Stromal cell of bone marrow (primary cell): ENCODE measurements at places on chromosomes 3 and 15.

DNA sequence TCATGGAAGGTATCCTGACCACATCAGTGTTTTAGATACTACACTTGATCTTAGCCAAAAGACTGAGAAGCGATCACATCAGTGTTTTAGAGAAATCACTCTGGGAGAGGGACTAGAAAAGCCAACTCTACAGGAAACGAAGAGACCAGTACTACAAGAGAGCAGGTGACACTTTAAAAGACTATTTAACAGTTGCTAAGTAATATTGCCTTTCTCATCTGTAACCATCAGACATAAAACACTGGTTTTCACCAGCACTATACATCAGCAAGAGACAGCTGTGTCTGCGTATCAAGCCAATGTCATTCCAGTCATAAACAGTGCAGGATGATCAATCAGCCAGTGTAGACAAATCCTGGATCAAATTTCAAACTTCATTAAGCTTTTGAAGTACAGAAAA, 66.7 kb downstream of the GLB1 start:
- DNase-seq = no peak

- no peak for DNase-seq
These were observed 6.8 kb upstream of the SKIL start for GRCh38 chr3:170350515-170351413.

GRCh38 chr15:84773716-84774115, 25.3 kb downstream of the ZNF592 start:
- no peak for DNase-seq

- no peak for DNase-seq
These were observed 7.3 kb downstream of the NEK4 start for GRCh38 chr3:52763466-52763865.

DNA sequence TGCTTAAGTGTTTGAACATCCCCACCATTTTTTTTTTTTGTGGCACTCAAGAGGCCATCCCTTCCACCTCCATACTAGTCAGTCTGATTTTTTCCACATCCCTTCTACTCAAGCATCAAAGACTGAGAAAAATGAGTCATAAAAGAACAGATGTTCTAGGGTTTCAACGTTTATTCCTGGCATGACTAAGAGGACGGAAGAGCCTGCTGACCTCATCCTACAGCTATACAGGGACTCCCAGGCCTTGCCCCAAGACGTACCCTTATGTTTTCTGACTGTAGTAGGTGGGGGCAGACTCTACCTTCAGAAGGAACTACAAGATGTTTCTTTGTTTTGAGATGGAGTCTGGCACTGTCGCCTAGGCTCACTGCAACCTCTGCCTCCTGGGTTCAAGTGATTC, 3.3 kb upstream of the ITPKA start:
- DNase-seq = peak; percentile 86

DNA sequence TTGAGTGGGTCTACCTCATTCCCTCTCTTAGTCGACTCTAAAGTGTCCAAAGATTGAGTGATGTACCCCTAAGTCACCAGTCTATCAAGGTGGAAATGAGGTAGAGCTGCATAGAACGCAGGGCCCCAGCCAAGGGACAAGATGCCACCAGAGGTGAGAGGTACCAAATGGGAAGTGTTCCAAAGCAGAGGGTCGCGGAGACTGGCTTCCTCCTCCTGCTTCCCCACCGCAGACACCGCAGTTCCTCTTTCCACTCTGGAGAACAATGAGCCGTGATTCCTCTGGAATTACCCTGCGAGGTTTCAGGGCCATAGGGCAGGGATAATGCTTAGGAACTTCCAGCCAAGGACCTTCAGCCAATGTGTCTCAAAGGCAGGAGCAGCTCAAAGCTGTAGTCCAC, 55.8 kb downstream of the DAPK2 start:
- DNase-seq = no peak

- DNase-seq = no peak
These were observed 53.4 kb upstream of the SEC13 start for GRCh38 chr3:10374311-10374710.

- peak; percentile 82 for DNase-seq
These were observed 645.8 kb upstream of the NR2F2 start for GRCh38 chr15:95684693-95685115.

DNA sequence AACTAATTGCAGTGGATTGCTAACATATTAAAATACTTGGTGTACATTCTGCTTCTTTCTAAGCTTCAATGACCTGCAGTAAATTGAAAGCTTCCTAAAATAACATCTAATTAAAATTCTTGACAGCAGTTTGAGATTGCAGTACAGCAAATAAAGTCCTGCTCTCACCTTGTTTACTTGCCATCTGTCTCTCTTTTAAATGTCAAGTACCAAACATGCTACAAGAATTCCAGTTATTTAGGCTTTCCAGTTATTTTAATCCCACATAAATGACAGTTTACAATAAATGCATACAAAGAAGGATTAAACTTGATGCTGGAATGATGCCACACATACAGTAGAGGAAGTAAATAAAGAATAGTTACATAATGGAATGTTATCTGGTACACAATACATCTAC, 33.2 kb downstream of the CBLB start:
- no peak for DNase-seq

- DNase-seq = no peak
These were observed 101.9 kb upstream of the ICE2 start for GRCh38 chr15:60580650-60581376.

- DNase-seq = no peak
These were observed 130.2 kb upstream of the CFAP20DC start for GRCh38 chr3:59180006-59180405.

DNA sequence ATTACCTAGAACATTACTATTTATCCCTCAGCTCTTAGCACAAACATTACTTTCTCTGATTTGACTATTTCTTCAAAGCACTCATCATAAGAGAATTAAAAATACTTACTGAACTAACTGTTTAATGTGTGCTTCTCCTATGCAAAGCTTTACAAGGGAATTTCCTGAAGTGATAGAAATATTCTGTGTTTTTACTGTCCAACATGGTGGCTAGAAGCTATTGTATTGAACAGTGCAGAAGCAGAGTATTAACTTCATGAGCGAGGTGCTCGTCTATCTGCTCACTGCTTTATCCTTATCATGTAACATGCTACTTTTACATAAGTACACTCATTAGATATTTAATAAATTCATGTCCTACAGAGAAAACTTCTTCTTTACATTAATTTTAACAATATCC, 239.1 kb downstream of the ISL2 start:
- no peak for DNase-seq

DNA sequence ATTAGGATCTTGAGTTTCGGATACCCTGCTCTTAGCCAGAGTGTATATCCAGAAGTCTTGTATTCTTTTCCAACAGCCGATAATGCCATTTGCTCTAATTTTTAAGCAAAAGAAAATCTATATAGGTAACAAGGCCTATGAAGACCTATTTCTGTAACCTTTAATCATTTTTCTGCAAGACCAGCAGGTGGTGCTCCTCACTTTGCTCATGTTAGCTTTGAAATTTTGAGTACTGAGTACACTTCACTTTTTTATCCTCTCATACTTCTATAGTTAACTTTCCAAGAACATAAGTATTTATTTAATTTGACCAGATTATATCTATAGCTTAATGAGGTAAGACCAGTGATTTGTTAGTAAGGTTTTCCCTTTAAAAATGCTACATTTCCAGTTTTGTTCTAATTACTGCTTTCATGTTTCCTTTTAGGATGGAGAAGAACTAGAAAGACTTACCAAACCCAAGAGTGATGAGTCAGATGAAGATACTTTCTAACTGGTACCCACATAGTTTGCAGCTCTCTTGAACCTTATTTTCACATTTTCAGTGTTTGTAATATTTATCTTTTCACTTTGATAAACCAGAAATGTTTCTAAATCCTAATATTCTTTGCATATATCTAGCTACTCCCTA, 20.5 kb downstream of the SLC35A5 start:
- peak; percentile 61 for DNase-seq

GRCh38 chr3:48930590-48930989, 11.9 kb downstream of the ARIH2 start:
- DNase-seq = no peak

DNA sequence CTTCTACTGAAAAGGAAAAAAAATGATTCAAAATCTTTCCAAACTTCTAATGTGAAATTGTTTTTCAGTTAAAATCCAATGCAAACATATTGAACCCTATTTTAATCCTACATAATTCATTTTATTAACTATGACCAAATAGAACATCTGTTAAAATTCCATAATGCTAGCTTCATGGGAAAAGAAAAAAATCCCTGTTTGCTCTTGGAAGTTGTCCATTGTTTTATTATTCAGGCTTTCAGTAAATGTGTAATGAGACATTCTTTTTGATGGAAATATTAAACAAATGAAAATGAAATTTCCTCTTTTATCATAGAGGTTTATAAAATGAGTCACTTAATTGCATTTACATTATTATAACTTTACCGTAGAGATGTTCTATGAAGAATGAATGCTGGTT, 49.5 kb downstream of the SLC25A26 start:
- DNase-seq = no peak

- DNase-seq = no peak
These were observed 245.2 kb downstream of the TLE3 start for GRCh38 chr15:69852482-69852881.

GRCh38 chr3:31106204-31106603, 211.7 kb upstream of the GADL1 start:
- DNase-seq = peak; percentile 87

DNA sequence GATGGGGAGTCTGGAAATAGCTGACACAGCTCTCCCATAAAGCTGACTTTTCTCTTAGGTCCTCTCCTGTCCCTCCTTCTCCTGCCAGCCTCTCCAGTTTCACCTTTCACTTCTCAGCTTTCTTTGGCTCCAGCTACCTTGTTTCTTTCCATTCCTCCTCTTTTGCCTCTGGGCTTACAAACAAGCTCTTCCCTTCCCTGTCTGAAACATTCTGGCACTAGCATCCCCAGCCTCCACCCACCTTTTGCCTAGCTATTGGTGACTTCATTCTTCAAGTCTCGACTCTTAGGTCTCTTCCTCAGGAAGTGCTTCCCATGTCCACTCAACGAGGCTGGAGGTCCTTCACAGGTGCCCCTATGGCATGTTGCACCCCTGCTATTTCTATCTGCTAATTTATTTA, 20.5 kb upstream of the AVEN start:
- no peak for DNase-seq

DNA sequence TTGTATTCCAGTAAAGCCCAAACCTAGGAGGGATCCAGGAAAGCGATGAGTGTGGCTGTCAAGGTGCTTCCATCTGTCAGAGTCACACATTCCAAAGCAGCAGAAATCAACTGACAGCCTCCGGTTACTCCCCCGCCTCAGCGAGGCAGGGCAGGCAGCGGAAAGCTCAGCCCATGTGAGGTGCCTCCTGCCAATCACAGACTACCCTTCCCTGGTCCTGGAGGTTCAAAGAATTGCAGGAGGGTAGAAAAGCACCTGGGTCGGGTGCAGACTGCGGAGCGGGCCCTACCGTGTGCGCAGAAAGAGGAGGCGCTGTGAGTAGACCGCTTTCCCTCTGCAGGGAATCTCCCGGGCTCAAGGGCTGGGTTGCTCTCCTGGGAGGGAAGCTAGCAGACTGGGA, at the start of gene UPK1B:
TSS of gene UPK1B (plus strand) at position 274 of the 400 bp plus-strand sequence. CDS start 13,144 bp downstream, outside the sequence.
- DNase-seq = no peak
